ENCODE measurements at places on chromosomes 4 and X.
A peak's percentile ranks its signal among the peaks of the same experiment; 100 is the strongest.

DNA sequence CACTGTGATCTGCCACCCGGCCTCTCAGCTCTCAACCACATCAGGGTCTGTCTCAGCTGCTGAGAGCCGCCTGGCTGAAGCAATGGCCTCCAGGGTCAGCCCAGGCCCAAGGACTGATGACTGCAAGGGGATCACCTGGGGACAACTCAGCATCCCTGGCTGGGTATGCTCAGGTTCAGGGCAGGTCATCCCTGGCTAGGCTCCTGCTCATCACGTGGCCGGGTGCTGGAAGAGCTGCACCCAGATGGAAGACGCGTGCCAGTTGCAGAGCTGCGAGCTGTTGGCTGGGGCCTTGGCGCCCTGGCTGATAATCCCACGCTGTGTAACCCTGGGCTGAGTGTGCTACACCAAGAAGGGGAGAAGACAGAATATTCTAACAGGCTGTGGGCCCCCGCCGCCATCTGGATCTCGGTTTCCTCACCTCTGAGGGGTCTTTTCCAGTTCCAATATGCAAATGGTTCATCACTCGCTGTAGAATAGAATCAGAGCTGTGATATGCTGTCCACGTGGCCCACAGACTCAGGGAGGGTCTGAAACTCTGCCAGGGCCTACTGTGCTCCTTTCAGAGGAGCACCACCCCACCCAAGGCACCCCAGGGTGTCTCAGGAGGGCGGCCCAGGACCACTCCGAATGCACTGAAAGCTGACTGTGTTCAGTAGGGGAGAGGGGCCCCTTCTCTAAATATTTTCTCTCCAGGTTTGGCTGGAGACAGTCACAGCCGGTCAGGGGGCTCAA is 338.8 kb downstream of the BCOR start:
- no peak for DNase-seq

- no peak for DNase-seq
Measured at GRCh38 chr4:182827954-182828353, 89.2 kb downstream of the DCTD start.

DNA sequence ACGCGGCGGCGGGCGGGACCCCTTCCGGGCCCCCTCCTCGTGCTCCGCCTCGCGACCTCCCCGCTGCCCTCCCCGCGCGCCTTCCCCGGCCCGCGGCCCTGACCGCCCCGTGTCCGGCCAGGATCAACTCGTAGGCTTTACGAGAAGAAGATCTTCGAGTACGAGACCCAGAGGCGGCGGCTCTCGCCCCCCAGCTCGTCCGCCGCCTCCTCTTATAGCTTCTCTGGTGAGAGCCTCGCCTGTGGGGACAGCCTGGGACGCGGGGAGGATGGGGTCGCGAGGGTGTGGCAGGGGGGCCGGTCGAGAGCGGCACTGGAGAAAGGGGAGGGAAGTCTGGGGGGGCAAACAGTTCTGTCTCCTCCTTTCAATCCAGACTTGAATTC is 465 bp downstream of the EMD start:
- no peak for DNase-seq

DNA sequence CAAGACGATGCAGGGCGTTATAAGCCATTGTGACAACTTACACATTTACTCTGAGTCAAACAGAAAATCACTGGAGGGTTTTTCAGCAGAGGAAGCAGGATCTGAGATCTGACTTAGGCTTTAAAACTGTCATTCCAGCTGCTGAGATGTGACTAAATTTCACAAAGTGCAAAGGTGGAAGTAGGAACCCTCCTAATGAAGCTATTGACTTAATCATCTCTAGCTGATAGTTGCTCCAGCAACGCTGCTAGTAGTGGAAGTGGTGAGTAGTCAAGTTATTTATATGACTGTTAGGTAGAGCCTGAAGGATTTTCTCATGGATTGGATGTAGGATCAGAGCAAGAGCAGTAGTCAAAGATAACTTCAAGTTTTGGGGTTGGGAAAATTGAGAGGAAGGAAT is 218.6 kb downstream of the GRID2 start:
- DNase-seq, result no peak

DNA sequence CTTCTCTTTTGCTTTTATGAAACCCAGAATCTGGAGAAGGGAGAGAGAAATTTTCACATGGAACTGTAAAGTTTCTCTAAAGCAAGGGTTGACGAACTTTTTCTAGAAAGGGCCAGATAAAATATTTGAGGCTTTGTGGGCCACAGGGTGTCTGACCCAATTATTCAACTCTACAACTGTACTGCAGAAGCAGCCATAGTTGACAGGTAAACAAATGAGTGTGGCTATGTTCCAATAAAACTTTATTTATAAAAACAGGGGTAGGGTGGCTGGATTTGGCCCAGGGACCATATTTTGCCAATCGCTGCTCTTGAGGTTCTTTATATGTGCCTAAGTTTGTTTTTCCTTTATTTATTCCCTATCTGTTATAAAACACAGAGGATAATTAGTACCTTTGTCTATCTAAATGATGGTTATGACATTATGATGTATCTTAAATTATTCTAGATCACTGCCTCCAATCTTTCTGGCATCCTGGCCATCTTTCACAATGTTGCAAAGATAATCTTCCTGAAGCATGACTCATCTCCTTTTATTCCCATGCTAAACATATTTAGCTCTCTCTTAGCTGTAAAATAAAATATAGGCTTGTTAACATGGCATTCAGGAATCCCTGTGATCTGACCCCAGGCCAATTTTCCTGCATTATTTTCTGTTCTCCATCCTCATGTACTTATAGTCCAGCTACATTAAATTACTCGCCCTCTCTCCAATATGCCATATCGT is 106.8 kb upstream of the CBLL2 start:
- DNase-seq, result no peak

- DNase-seq, result no peak
Measured at GRCh38 chrX:143429131-143429530, 88.1 kb downstream of the SPANXN3 start.

GRCh38 chr4:163166041-163166579 is 580 bp downstream of the NAF1 start:
- peak; percentile 86 for DNase-seq

DNA sequence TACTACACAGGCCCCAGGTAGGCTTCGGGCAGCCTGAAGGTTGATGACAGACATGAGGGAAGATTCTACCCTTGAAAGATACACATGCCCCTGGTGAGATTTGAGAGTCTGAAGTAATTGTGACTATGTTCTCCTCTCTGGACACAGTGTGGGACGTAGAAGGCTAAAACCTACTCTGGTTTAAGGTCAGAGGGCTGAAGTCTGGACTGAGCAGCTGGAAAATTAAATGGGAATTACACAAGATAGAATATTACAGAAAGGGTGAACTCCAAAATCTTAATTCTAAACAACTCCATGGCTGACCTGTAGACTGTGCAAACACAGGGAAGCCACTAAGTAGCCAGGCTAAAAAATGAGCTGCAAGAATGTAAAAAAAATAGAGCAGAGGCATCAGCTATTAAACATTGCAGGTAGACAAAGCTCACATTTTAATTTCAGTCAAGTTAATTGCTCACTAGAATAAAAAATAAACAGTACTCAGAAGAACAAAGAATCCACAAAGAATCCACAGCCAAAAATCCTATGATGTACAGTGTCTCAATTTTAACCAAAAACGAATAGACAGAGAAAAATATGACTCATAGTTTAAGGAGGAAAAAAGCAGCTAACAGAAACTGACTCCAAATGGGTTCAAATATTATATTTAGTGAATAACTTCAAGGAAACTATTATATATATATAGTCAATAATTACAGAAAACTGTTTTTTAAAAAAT is 170.4 kb downstream of the PCDH18 start:
- no peak for DNase-seq

DNA sequence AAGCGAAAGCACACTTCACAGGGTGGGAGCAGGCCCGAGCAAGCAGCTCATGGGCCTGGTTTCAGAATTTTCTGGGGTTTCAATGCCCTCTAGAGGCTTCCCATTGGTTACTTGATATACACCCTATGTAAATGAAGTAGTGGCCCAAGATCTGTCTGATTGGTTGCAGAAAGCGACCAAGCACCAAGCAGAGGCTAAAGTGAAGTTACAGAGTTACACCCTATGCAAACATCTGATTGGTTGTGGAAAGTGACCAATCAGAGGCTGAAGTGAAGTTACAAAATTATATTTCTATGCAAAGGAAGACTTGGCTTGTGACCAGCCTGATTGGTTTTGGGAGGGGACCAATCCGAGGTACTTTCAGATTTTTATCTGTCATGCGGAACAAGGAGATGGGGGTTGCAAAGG is 8.2 kb downstream of the FHIP1A start:
- DNase-seq, result no peak

DNA sequence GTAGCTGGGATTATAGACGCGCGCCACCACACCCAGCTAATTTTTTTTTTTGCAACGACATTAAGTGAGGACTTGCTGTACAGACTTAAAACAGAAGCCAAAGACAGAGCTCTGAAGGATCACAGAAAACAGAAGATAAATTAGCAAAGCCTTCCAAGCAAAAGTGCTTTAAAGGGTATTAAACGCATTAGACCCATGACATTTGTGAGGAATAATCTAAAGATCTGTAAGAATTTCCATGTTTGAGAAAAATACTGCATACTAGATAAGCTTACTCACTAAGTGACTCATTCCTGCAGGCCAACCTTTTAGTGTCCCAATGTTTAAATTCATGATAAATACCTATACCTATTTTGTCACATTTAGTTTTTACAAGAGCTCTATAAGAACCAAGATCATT is 27.4 kb downstream of the SMARCA1 start:
- DNase-seq, result no peak

GRCh38 chrX:138034136-138034535 is 468.2 kb downstream of the ZIC3 start:
- DNase-seq, result no peak

DNA sequence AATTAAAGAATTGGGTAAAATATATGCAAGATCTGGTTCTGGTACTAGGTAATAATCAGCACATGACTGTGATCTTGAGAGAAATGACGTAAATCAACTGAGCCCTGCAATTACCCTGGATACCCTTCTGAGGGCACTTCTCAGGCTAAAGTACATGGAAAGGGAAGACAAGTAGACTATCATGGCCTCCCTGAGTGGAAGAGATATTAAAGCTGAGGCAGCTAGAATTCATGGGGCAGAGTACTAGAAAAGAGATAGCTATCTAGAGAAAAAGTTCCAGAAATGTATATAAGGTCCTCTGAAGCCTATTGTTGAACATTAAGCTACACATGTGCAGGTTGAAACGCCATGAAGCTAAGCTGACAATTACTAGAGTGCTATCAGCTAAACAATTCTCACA is 249.6 kb downstream of the NKX6-1 start:
- no peak for DNase-seq

DNA sequence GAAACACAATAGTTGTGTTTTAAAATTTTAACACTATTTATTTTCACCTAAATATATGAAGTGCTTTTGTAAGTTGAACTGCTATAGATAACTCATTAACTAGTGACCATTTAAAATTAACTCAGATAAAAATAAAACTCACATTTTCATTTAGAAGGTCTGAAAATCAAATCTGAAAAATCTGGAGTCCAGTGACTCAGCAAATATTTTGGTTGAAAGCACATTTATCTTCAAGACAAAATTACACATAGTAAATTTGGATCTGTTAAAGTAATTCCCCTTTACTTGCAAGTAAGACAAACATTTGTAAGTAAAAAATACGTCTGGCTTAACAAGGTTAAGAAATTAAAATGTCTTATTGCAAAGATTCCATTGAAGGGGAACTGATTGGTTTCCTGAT is 589.1 kb downstream of the TRIML1 start:
- no peak for DNase-seq

- DNase-seq, result no peak
Measured at GRCh38 chr4:12499693-12500092, 984.4 kb downstream of the RAB28 start.

- DNase-seq, result no peak
Measured at GRCh38 chr4:89134775-89135319, 23.5 kb downstream of the TIGD2 start.

GRCh38 chr4:48121180-48121579 is 12.9 kb downstream of the TXK start:
- no peak for DNase-seq

- DNase-seq, result no peak
Measured at GRCh38 chrX:5155301-5155700, 1073.4 kb downstream of the NLGN4X start.

DNA sequence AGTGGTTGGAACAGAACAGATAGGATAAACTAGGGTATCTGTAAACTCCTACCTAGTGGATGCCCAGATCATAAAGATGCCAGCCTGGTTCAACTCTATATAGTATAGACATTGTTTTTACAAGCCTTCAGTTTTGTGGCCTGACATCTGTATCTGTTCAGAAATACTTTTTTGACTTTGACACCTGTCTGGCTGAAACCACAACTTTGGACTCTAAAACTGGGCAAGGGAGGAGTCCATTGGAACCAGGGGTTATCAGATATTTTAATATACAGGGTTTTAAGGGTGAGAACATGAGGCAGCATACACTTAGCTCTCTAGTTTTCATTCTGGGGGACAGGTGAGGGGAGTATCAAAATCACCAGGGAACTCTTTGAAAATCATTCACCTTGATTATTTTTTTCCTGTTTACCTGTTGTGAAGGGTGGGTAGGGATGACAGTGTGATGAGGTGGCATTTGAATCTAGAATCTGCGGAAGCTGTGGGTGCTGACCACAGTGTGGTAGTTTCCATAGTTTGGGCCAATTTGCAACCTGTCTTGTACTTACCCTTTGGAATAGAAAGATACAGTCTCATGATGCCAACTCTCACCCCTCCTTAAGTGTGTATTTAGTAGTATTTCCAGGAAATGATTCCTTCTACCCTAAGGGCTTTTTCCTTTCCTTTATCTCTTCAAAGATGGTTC is 20.6 kb downstream of the GAB1 start:
- no peak for DNase-seq

DNA sequence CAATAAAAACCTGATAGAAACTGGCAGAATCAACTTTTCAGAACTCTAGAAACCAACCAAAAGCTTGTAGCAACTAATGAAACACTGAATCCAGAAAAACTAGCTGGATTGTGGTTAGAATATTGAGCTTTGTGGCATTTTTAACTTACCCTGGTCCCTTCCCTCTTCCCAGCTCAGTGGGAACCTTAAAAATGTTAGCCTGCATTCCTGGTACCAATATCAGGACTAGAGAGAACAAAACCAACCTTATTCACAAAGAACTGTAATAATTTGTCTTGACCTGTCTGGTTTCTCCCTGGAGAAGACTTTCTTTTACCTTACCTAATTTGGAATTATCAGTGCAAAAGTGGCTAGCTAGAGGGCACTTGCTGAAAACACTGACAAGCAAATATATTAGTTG is 21.2 kb downstream of the SH3D19 start:
- DNase-seq, result no peak

DNA sequence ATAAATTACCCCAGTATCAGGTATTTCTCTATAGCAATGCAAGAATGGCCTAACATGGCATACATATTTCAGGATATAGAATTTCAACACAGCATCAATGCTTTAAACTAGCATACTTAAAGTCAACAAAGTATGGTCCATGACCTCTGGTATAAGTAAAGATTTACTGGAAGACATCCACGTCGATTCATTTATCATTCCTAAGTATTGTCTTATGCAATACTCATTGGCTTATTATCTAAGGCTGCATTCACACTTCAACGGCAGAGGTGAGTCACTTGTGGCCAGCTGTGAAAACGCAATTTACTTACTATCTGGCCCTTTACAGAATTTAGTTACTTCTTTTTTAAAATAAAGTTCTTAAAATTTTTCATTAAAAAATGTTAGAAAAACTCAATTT is 42.6 kb downstream of the ADGRA3 start:
- no peak for DNase-seq

- DNase-seq, result no peak
Measured at GRCh38 chrX:23736030-23736429, 7.0 kb downstream of the ACOT9 start.

- no peak for DNase-seq
Measured at GRCh38 chrX:134911348-134911747, 79.4 kb upstream of the SMIM10 start.
